ENCODE measurements at places on chromosomes 12 and 14.

DNA sequence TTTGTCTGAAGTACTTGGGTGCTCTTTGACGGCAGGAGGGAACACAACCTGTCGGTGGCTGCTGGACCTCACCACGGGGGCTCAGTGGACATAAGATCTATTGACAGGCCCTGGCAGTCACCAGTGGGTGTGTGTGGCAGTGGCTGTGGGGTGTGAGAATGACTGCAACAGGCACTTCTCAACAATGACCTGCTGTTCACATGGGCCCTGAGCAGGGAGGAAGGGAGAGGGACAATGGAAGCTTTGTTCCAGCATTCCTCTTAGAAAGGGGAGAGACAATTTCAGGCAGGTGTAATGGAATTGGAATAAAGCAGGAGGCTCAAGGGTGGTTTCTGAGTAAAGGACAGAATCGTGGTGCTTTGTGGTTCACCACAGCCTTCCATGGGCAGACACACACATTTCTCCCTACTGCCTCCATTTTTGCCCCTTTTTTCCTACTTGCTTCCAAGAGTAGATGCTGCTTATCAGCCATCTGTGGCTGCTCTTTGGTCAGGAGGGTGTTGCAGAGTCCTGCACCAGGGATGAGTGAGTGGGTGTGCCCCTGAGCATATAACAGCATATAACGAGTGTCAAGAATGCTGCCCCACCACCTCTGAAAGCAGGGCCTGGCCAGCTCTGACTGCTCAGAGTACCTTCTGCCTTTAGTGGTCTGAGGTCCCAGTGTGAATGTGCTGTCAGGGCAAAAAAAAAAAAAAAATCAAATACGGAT, 267.7 kb downstream of the RASSF9 start:
- no peak for DNase-seq

DNA sequence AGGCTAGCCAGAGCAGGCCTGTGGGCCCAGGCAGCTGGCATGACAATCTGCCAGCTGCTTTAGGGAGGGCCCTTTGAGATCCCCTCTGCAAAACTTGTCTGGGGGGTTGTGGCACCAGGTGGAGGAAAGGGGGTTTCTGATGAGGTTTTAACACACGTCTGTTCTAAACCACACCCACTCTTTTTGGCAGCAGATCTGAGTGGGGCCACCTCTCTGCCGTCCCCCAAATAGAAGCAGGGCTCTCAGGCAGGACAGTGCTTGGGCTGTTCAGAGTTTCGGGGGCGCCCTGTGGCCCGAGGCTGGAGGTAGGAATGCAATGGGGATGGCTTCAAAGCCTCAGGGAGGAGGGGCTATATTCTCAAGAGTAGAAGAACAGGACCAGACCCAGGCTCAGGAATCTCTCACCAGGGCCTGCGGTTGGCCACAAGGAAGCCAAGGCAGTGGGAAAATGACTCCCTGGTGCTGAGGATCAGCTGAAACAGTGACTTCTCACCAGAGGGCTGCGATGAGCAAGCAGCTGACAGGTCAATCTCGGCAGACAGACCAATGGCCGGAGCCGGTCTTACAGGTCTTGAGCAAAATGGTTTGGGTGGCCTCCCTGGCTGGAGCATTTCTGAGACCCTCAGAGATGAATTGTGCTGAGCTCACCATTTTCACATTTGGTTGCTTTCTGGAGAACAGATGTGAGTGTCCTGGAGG, 1.5 kb upstream of the KRT5 start:
- no peak for DNase-seq

DNA sequence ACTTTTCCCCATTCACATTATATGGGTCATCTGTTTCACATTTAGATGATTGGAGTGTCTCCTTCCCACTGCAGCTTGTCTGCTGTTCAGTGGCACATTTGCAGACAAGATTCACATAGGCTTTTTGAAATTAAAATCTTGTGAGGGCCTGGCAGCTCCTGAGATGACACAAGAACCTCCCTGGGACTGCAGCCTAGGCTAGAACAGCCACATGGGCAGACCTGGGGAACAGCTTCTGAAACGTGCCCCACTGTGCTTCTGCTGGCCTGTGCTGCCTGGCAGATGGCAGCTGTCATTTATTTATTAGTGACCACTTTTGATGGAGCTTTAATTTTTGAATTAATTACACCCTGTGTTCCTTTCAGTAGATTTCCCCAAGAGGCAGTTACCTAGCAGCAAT, 137.4 kb downstream of the GRIP1 start:
- DNase-seq: no peak

- peak; percentile 20 for DNase-seq
These were observed 72.8 kb downstream of the IRF2BPL start for GRCh38 chr14:76955575-76956315.

- DNase-seq: no peak
These were observed 145.4 kb upstream of the ABCD2 start for GRCh38 chr12:39764944-39765560.

DNA sequence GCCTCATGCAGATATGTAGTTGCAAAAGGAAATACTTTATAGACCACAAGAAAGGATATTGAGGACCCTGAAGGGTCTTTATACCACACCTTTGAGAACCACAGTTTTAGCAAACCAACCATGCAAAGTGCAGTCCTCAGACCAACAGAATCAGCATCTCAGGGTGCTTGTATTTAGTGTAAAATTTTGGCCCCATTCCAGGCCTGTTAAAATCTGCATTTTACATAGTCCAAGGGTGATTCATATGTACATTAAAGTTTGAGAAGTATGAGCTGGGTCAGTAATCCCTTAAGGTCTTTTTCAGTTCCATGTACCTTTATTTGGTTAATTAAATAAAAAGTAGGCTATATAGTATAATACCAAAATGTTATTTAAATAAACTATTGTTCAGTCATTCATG, 91.2 kb downstream of the WNK1 start:
- no peak for DNase-seq

DNA sequence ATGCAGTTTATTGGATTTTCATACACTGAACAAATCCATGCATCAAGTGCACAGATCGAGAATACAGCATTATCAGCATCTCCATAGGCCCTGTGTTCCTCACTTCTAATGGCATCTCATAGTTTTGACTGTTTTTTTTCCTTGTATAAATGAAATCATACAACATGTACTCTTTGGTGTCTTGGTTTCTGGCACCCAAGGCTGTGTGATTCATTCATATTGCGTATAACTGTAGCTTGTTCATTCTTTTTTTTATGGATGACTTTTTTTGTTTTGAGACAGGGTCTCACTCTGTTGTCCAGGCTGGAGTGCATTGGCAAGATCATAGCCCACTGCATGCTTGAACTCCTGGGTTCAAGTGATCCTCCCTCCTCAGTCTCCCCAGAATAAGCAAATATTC, 14.3 kb downstream of the RASSF8 start:
- no peak for DNase-seq

DNA sequence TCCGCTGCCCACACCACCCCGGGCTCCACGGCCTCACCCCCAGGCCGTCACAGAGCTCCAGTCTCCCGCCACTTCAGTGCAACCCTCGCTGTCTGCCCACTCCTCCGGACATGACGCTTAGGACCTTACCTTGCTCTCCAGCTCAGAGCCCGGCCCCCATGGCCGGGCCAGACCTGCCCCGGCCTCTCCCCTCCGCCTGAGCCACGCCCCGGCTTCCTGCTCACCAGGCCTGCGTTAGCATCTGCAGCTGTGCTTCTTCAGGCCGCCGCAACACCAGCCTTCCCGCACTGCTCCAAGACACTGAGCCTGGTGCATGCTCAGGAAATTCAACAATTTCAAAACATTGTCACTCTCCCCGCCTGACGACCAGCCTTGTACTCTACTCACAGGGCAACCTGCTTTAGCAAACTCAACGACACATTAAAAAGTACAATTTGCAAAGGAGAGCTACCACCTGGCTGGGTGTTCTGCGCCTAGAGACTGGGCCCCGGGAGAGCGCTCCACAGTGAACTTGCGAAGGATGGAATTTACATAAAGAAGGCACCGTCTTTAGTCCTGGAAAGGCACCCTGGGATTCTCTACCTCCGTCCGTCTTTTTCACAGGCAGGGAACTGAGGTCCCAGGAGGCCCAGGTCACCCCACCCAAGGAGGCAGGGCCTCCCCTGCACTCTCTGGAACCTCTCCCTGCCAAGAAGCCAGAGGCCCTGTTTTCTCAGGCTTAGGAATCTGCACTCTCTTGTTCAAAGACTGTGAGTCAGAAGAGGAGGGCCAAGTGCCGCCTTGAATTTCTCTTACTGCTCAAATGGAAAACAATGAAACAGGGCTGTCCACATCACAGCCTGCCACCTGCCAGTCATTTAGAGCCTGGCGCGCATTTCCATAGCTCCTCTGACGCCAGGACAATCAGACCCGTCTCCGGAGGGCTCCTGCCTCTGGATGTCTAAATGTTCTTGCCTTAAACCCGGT, 51.3 kb downstream of the STX2 start:
- DNase-seq: no peak

- no peak for DNase-seq
These were observed 197.3 kb upstream of the PPFIA2 start for GRCh38 chr12:81956468-81956860.

DNA sequence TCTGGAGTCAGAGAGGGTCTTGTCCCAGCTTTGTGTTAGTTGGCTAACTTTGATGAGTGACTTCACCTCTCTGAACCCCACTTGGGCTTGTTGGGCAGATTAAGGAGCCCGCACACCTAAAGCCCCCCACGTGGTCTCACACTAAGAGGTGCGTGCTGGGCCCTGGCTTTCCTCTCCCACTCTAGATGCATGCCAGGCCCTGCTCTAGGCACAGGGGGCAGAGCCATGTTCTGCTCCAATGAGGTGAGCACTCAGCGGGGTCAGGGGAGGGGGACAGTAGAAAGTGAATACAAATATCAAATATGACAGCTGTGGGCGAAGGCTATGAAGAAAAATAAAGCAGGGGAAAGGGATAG, 119.0 kb downstream of the GCH1 start:
- no peak for DNase-seq

- no peak for DNase-seq
These were observed 446.8 kb upstream of the SOX5 start for GRCh38 chr12:24396224-24396623.

DNA sequence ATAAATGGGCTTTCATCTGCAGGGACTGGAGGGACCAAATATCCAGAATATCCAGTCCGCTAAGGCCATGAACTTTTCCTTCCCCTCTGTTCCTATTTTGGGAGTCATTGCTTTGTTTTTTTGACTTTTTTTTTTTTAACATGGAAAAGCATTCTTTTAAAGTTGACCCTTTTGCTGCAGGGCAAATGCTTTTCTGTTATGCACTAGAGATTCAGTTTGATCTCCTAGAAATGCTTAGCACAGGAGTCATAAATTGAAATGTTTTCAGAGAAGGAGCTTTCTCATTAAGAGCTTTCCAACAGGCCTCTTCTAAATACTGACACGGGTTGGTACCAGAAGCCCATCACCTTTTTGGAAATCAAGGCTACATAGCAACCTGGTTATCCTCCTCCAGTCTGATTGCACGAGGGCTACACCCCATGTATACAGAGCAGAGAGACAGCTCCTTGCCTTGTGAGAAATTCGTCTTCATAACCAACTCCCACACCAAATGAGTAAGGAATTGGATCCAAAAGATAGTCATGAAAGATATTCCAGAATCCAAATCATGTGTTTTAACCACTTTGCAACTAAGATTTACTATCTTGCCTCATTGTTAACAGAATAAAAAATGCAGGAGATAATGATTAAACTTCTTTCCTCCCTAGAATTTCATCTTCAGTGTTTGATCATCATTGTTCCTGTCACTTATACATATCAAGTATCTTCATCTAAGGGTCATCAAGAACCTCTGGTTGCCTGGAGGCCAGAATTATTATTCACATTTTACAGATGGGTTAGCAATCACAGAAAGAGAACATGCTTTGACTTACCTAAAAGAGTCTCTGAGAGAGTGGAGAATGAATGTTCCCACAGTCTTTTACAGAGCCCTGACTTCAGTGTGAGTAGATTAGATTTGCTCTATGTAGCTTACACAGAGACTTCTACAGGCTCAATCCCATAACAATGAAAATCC, 389.4 kb downstream of the ZFP36L1 start:
- DNase-seq: no peak

DNA sequence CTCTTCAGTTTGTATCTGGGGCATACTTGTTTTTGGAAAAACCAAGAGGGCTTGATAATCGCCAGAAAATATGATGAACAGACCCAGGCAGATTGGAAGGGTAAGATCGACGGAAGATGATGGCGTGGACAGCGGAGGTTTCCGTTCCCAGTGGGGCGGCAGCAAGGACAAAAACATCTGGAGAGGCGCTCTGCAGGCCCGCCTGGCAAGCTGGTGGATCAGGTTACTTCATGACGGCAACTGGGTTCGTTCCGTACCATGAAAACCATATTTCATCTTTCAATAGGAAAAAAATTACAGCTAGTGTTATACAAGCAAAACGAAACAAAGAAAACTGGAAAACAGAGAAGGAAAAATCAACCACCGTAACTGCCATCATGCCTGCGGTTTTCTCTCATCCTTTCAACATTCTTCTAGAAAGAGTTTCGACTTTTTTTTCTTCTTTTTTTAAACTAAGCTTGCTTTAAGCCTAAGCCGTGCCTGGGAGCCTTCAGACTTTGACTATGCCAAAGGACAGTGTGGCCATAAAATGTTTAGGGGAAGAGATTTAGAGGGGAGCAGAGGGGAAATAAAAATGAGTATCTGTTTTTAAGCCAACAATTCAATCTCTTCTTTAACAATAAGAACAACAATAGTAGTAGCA, 210.5 kb downstream of the FOXN3 start:
- no peak for DNase-seq

- DNase-seq: no peak
These were observed 72.0 kb downstream of the PPP2R5E start for GRCh38 chr14:63470962-63471793.

DNA sequence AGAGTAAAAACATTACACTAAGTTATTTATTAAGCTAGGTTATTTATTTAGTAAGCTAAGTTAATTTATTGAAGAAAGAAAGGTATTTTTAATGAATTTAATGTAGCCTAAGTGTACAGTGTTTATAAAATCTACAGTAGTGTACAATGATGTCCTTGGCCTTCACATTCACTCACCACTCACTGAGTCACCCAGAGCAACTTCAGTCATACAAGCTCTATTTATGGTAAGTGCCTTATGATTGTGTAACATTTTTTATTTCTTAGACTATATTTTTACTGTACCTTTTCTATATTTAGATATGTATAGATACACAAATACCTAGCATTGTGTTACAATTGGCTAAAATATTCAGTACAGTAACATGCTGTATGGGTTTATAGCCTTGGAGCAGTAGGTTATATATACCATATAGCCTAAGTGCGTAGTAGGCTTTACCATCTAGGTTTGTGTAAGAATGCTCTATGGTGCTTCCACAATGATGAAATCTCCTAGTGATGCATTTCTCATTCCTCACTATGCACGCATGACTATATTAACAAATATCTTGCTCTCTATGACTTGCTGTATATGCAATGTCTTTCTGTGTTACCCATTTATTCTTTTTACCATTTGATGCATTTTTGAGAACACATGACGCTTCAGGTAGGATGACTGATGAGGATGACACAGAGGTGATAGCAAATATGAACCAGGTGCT, 309.6 kb upstream of the ATXN7L3B start:
- DNase-seq: no peak

- DNase-seq: no peak
These were observed 143.5 kb downstream of the SCARB1 start for GRCh38 chr12:124720004-124720680.

GRCh38 chr14:90344331-90345238, 12.8 kb upstream of the NRDE2 start:
- DNase-seq: no peak

Data from stimulated activated CD8-positive, alpha-beta memory T cell treated with anti-CD3 and anti-CD28 coated beads, Interleukin-7, amount 100 ng/mL, for 1 hour (primary cell).